Activated T-cell treated with anti-CD3 and anti-CD28 coated beads, Interleukin-2, amount 50 U/mL, for 72 hours (primary cell): ENCODE measurements at places on chromosomes 7 and 10.
A peak's percentile ranks its signal among the peaks of the same experiment; 100 is the strongest.

GRCh38 chr10:90087197-90088023 is 386.0 kb downstream of the KIF20B start:
- DNase-seq, result peak; percentile 19

DNA sequence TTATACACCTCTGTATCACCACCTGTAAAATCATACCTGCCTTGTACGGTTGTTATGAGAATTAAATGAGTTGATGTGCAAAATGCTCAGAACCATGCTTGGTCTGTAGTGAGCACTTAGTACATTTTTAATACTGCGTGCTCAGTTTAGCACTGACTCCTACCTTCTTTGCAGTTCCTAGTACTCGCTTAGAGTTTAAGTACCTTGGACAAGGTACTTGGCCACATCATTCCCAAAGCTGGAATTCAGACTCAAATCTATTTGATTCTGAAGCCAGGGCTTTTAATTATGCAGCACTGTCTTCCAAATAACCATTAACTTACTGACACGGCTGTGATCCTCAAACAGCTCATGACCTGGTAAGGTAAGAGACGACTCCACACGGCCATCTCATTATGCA is 100.0 kb upstream of the AGK start:
- no peak for DNase-seq

DNA sequence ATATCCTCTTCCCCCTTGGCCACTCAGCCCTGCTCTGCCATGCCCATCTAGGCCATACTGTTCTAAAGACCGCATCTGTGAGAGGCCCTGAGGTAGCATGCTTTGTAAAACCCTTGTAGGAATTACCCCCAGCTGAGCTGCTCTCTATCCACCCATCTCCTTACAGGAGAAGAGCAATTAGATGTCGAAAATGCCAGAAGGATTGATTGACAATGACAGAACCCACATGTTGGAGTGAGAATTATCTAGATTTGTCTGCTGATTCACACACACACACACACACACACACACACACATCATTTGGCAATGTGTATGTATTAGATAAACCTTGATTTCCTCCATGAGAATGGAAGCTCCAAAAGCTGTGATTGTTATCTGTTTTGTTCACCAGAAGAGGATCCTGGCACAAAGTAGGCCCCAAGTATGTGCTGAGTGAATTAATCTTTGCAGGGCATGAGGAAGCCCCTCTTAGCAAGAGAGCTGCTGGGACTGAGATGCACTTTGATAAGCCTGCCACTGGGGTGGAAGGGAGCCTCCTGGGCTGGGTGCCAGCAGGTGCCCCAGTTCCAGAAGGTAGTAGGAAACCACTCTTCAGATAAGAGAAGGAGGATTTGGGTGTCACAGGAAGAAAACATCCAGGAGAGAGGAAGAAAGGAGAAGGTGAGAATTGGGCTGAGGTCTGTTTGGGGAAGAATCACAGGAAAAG is 187.5 kb upstream of the ADO start:
- no peak for DNase-seq

DNA sequence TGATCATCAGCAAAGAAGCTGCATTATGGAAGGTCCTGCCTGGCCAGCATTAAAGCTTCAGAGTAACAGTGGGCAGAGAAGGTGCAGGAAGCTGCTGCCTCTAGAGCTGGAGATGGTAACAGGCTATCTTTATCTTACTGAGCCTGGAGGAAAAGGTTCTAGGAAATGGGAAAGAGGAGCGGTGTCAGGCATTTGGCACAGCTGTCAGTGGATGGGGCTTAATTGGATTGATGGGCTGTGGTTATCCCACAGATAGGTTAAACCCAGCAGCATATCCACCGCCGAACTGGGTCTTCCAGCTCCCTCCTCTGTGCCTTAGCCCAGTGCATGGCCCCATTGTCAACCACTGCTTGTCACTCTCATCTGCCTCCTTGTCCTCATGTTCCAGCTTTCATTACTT is 127.6 kb downstream of the CCNY start:
- no peak for DNase-seq

GRCh38 chr7:26369593-26369992 is 77.9 kb downstream of the SNX10 start:
- peak; percentile 43 for DNase-seq

DNA sequence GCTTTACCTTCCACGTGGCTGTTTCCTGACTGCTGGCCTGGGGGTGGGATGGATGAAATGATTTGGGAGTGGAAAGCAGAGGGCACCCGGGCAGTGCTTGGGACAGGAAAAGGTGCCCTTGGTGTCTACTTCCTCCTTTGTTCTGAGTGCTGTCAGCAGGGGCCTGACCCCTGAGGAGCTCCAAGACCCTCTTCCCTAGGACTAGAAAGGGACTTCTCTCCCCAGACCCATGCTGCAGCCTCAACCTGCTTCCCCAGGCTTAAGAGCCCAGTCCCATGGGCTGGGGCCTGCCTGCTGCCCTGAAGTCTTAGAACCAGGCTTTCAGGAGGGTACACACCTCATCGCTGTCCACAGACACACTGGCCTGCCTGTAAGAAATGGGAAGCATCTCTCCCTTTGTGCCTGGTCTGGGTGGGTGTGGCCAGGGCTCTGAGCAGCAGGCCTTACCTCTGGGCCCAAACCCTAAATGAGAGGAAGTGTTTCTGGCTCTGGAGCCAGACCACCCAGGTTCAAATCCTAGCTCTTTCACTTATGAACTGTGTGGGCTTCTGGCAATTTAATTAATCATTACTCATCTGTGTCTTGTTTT is 12.9 kb downstream of the CDH23 start:
- DNase-seq, result no peak

GRCh38 chr10:35892526-35892925 is 250.4 kb upstream of the FZD8 start:
- no peak for DNase-seq

DNA sequence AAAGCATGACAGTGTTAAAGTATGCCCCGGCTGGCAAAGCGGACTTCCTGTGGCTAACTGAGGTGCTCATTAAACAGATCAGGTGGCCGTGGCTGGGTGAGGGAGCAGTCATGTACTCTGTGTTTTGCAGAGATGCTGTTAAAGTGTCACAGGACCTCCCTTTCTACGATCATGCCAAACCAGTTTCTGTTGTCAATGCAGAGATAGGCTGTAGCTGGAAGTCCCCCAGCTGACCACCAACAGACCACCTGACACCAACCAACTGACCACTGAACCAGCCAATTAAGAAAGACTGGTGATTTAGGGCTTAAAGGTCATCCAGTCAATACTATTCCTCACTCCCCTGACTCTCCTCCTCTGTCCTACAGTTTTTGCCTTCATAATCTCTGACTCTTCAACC is 431.1 kb upstream of the LRGUK start:
- no peak for DNase-seq
